Central memory CD4-positive, alpha-beta T cell (primary cell): ENCODE measurements at places on chromosomes 4 and X.

DNA sequence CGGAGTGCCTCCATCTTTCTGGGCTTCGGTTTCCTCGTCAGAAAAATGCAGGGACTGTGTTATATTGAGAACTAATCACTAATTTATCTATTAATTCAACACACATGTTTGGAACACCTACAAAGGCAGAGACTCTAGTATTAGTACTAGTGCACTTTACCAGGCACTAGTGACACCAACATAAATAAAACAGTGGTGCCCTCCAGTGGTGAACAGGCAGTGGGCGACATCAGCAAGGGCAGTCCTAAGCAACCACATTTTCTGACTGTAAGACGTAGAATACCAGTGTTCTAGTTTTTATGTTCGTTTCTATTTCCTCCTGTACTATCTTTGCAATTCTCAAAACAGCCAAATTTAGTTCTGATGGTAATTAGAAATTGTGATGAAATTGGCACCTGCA is 69.1 kb upstream of the UCP1 start:
- no peak for DNase-seq

DNA sequence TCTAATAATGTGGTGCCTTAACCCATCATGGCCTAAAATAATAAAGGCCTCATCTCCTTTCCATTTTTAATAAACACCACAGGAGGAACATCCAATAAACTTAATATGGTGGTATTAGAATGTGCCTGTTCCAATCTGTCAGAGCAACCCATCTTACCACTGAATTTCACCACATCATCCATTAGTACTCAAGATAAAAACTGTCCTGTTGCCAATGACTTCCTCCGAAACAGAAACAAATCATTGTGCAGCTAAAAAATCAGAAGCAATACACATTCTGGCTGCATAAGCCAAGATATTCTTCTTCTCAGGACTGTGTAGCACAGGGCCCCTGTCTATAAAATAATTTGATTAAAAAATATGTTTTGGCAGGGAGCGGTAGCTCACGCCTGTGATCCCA is 18.5 kb downstream of the TLR10 start:
- DNase-seq: no peak

- no peak for DNase-seq
Measured at GRCh38 chrX:2609431-2610238, 81.5 kb upstream of the CD99 start.

- peak; percentile 2 for DNase-seq
Measured at GRCh38 chrX:32530802-32531403, 680.4 kb downstream of the DMD start.

DNA sequence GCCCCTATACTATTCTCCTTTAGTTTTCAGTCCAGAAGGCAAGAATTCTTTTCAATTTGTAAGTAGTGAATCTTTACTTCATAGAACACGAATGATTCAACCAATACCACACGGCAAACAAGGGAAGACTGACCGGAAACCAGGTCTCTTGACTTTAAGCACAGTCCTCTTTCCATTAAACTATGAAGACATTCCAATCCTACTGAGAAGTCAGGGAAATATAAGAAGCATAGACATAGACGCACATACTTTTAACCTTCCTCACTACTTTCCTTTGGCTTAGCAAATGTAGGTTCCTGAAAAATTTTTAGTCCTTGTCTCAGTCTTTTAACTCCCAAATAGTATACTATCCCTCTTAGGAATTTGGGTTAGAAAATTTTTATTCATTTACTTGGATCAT is 9.1 kb downstream of the CHRDL1 start:
- no peak for DNase-seq

- no peak for DNase-seq
Measured at GRCh38 chr4:54837576-54838140, 179.9 kb downstream of the KIT start.

GRCh38 chr4:55346851-55347255 is 811 bp downstream of the SRD5A3 start:
- DNase-seq: no peak

DNA sequence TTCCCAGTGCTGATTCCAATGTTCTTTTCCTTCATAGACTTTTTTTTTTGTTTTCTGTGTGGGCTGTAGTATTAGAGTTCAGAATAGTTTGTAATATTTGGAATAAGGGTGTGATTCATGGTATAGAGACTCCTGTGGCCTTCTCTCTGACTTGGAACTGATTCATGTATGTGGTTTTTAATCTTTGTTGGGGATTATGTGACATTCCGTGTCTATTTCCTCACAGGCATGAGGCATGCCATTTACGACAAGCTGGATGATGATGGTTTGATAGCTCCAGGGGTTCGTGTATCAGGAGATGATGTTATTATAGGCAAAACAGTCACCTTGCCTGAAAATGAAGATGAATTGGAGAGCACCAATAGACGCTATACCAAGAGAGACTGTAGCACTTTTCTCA is 44.4 kb downstream of the POLR2B start:
- DNase-seq: no peak

DNA sequence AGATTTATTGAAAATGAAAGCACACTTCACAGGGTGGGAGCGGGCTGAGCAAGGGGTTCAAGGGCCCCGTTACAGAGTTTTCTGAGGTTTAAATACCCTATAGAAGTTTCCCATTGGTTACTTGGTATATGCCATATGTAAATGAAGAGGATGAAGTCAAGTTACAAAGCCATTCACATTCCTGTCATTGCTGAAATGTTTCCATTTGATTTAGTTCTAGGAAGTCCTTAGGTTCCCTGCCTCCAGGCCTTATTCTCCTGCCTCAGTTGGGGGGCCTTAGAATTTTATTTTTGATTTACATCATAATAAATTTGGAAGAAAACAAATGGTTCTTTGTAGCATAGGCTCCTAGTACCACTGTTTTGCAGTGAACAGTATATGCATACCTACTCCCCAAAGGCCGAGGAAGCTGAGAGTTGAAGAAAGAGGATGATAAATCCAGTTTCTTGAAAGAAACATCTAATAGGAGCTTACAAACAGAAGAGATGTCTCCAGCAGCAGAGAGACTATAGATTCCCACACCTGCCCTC is 31.8 kb downstream of the SERTM2 start:
- DNase-seq: no peak

DNA sequence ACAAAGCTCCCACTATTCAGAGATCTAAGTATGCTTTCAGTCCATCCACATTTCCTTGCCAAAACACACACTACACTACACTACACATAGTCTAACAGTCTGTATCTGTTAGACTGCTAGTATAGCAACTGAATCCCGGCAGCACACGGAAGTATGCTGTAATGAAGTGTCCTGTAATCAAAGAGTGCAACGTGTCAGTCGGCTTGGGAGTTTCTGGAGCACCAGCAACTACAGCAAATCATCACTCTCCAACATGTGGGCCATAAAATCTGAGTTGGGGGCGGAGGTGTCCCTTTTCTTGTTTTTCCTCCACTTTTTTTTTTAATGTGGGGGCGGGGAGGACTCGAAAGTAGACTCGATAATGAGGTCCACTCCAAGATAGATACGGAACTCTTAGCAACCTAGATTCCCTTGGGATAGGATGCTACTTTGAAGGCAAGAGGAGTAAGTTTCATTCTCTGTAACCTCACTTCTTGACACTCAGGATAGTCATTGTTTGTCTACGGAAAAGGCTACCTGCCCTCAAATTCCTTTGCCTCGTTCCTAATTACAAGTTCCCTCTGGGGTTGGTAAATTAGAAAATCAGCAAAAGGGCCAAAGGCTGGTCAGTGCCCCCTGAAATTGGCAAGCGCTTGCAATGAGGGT is 722 bp downstream of the SLC10A7 start:
- peak; percentile 22 for DNase-seq

GRCh38 chr4:42397635-42398170 is 415 bp downstream of the SHISA3 start:
- no peak for DNase-seq

- no peak for DNase-seq
Measured at GRCh38 chr4:22607382-22607781, 85.4 kb upstream of the GBA3 start.

GRCh38 chrX:111743316-111743715 is 62.3 kb downstream of the ALG13 start:
- DNase-seq: no peak

DNA sequence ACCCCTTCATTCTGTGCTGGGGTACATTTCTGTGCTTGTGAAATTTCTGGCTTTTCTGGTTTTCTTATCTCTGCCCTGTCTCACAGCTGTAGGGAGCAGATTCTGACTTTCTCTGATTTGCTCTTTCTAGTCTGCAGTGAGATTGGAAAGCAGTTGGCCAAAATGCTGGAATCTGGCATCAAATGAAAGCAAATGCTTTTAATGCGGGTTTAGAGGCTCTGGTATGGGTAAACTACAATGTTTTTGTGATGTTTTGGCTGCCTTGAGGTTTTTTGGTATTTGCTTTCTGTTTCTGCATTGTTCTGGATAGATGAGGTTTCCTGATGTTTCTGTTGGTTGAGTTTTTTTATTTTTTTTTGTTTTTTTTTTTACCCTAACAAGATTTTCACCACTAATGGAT is 23.8 kb downstream of the SMIM20 start:
- no peak for DNase-seq

GRCh38 chr4:73451981-73452747 is 16.1 kb downstream of the AFP start:
- DNase-seq: no peak

DNA sequence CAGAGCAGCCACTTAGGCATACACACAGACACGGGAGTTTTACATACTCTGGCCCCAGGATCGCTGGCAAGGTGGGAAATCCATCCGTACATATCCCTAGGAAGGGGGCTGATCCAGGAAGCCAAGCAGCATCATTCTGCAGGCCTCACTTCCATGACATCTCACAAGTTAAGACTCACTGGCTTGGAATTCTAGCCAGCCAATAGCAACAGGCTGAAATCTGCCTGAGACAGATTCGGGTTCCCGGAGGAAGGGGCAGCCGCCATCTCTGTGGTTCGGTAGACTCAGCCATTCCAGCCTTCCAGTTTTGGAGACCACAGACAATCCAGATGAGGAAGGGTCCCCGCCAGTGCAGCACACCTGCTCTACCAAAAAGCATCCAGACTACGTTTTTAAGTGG is 31.3 kb downstream of the SOWAHB start:
- no peak for DNase-seq

DNA sequence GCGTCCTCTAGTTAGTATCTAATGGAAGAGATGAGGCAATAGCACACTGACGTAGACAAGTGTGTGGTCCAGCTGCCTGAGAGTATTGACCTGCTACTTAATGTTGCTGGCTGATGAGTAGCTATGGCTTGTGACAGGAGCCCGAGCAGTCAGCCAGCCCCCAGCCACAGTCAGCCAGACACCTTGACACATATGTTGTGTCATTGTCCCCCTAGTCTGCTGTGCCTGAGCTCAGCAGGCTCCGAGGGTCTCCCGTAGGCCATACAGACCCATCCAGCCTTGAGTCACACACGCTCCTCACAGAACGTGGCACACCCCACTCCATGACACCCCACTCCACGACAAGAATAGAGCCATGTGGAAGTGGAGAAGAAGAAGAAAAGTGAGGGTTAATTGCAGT is 362.1 kb downstream of the UNC5C start:
- no peak for DNase-seq

GRCh38 chrX:149704664-149705063 is 7.2 kb upstream of the MAGEA11 start:
- DNase-seq: no peak

GRCh38 chrX:17591741-17592110 is 145.6 kb upstream of the SCML1 start:
- no peak for DNase-seq

GRCh38 chrX:74438764-74439163 is 17.5 kb downstream of the SLC16A2 start:
- DNase-seq: no peak

- no peak for DNase-seq
Measured at GRCh38 chr4:79087071-79087470, 147.8 kb upstream of the PAQR3 start.

DNA sequence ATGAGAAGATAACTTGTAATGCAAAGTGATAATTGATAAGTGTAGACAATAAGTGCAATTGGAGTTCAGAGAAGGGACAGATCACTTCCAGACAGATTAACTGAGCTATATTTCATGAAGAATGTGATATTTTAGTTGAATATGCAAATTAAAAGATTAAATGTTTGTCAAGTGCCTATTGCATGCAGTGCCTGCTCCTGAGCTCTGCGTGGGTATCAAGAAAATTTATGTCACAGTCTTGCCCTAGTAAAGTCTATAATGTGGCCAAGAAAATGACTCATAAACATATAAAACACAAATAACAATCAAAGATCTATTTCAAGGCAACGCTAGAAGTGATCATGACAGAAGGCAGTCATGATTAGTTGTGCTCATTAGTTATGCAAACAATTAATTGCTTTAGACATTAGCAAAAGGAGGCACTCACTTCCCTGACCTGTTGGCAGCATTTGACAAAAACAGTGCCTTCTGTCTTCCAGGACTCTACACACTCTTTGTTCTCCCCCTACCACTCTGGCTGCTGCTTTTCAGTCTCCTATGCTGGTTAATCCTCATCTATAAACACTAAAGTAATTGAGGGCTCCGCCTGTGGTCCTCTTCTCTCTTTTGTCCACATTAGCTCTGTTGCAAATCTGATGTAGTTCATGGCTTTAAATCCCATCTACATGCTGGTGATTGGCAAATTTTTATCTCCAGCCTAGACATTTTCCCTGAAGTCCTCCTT is 47.7 kb downstream of the ARHGEF38 start:
- no peak for DNase-seq

- no peak for DNase-seq
Measured at GRCh38 chr4:80043541-80043940, 29.5 kb downstream of the ANTXR2 start.

DNA sequence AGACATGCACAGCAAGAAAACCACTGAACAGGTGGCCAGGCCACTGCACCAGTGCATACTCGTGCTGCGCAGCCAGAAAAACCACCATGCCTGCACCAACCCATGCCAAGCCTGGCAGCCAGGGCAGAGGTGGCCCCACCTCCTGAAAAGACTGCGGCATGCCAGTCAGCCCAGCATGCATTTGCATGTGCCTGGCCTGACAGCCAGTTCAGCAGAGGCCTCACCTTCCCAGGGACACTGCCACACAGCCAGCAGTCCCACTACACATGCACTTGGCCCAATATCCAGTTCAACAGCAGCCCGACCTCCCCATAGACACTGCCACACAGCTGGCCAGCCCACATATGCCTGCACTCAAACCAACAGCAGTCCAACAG is 43.5 kb upstream of the DDX60 start:
- DNase-seq: no peak

DNA sequence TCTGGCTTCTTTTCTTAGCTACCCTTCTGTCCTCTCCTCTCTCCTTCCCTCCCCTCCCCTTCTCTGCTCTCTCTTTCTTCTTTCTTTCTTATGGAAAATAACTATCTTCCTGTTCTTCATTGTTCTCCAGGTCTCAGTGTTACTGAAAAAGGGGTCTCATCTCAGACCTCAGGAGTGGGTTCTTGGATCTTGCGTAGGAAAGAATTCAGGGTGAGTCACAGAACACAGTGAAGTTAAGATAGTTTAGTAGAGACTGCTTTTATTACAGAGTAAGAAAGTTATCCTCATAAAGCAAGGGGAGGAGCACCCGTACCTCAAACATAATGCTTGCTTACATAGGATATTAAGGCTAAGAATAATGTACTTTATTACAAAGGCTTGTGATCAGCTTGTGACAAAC is 31.8 kb upstream of the CWH43 start:
- DNase-seq: no peak

- DNase-seq: no peak
Measured at GRCh38 chr4:169601016-169601771, 11.2 kb downstream of the NEK1 start.
